ENCODE measurements at places on chromosomes 6 and 20. TPM values are rescaled to one million over a fixed set of nuclear protein-coding genes. Genes with fewer than 3 reads are reported as not detected.

The TFAP2D gene
- not detected for total RNA-seq

The ULBP1 gene
- total RNA-seq = 7.2 TPM

The RIN2 gene
- total RNA-seq = 40.8 TPM

The IL20RA gene
- not detected for total RNA-seq

The RIMS1 gene
- total RNA-seq = not detected

The PI16 gene
- not detected for total RNA-seq

The TRPC4AP gene
- total RNA-seq = 43.3 TPM

The LZTS3 gene
- 3.8 TPM for total RNA-seq

The C6orf58 gene
- not detected for total RNA-seq

The LTB gene
- total RNA-seq = not detected

The BPIFB4 gene
- total RNA-seq = not detected

Data from NCI-H460 (cell line).